ENCODE measurements at places on chromosomes 11 and 22.

DNA sequence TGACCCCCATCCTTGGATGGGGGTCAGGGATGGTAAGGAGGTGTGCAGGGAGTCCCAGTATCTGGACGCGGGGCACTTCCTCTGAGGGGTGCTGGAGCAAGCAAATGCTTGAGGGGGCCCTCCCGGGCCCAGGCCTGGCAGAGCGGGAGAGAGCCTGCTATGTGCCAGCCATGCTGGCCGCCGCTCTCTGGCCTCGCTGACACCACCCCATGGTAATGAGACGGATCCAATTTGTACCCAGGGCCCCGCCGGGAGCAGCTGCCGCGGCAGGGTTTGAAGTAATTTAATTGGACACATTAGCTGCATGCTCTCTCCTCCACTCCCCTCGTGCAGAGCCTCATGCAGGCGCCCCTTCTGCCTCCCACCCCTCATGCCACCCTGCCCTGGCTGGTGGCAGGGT, 6.3 kb downstream of the SYT7 start:
- no peak for DNase-seq

GRCh38 chr11:15993345-15993744, 363.0 kb downstream of the SOX6 start:
- DNase-seq, result no peak

GRCh38 chr11:11391796-11392463, 38.9 kb upstream of the CSNK2A3 start:
- DNase-seq, result no peak

DNA sequence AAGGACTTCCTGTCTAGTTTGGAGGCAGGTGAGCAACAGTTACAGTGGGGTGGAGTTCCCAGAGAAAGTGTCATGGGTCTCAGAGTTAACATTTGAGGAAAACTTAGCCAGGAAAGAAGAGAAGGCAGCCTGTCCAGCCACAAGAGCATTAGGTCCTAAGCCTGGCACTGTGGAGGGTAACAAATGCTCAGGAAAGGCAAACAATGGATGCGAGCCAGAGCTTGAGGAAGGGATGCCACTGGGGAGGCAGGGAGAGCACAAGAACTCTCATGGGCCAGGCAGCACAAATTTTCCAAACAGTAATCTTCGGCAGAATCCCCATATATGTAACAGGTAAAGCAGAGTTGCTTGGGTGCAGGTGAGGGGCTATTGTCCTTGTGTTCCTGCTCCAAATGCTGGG, 8.0 kb upstream of the SERPIND1 start:
- DNase-seq, result no peak

GRCh38 chr11:64125676-64126075, 40.2 kb downstream of the MACROD1 start:
- no peak for DNase-seq

DNA sequence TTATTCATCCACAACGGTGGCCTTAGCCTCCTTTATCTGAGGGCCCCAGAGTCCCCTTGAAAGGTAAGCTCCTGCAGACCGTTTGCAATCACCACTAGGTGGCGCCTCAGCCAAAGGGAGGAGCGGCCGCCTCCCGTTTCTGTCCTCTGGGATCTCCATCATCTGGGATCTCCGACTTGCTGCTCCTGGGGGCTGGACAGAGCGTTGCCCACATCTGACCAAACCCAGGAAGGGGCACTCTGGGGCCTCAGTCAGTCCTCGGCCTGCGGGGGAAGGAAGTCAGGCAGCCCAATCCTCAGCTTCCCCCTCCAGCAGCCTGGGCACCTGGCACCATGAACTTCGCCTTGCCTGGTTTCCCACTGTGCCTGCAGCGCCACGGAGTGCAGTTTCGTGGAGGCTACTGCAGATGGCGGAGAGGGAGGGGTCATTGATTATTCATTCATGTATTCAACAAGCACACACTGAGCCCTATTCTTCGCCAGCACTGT, 23.5 kb downstream of the TP53I11 start:
- DNase-seq, result peak; percentile 19

- DNase-seq, result no peak
Measured at GRCh38 chr22:43731988-43732387, 80.1 kb downstream of the EFCAB6 start.

GRCh38 chr22:37259540-37260029, 15.5 kb upstream of the RAC2 start:
- no peak for DNase-seq

- no peak for DNase-seq
Measured at GRCh38 chr22:18056161-18056666, 21.6 kb upstream of the PEX26 start.

- DNase-seq, result no peak
Measured at GRCh38 chr22:41808400-41808799, 7.9 kb downstream of the CCDC134 start.

DNA sequence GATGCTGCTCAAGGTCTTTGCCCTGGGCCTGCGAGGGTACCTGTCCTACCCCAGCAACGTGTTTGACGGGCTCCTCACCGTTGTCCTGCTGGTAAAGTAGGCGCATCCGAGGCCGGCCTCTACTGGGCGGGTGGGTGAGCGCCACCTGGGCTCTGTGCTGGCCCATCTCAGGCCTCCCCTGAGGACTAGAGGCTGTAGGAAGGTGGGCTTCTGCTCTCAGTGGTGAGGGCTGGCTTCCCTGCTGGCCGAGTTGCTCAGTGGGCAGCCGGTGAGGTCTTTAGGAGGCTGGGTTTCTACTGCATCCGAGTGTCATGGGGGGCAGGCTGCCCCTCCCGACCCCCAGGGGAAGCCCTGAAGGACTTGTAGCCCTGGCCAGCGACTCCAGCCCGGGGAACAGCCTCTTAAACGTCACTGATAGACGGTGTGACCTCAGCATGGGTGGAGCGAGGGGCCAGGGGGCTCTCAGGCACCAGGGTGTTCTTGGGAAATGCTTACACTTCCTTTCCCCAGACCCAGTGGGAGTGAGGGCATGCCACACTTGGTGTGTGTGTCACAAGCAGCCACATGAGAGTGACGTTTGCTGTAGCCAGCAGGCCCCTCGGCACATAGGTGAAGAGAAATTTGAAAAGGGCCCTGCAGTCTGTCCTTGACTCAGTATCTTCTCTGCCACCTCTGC, 30.3 kb downstream of the TPCN2 start:
- no peak for DNase-seq

- DNase-seq, result no peak
Measured at GRCh38 chr11:12526789-12527188, 147.4 kb upstream of the TEAD1 start.

DNA sequence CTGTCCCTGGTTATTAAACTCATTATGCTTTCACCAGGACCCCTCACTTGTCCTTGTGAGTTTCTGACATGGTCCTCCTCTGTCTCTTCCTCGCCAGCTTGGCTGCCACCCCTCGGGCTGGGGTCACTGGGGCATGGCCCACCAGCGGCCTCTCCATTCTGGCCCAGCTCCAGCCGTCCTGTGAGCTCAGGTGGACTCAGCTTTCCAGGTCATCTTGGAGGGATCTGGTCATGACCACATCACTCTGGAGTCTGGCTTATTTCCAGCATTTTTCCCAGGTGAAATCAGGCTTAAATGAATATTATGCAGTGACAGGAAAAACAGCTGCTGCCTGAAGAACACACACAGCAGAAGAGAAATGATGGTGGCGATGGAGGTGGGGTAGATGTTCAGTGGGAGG, 224.5 kb downstream of the ADAMTS15 start:
- DNase-seq, result no peak

DNA sequence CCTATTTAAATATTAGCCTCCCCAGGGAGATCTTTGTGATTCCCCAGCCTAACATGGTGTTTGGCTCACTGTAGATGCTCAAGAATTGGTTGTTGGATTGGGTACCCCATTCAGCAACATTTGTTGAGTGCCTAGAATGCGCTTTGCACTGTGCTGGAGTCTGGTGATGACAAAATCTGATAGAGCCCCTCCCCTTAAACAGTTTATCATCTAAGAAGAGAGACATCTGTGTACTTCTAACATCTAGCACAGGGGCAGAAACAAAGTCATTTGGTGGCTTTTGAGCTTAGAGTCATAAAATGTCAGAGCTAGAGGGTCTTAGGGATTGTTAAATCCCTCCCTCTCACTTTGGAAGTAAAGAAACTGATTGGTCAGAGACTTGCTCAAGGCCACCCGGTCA, 73.0 kb downstream of the UBASH3B start:
- DNase-seq, result no peak

DNA sequence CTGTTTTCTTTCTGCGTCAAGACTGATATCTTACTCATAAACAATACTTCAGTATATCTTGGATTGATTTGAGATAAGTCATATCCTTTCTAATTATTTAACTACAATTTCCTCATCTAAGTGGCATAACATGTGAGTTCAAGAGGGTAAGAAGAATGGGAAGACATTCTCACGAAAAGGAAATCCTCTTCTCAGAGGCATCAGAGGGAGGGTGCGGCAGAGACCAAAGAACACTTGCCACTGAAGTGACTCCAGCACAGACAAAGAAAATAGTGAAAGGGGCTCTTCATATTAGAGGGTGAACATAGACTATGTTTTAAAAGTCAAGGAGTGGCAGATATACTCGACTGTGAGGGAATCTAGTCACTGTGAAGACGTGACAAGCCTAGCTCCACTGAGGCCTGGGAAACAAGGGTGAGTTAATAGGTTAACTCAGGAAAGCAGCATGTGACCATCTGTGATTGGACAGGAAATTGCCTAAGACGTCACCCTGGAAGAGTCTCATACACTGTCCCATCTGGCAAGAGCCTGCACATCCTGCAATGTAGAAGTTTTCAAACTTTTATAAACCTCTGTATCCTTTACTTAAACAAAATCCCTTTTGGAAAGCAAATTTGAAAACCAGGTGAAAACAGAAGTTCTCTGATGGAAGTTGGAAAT, 1.9 kb upstream of the MMP1 start:
- DNase-seq, result no peak

DNA sequence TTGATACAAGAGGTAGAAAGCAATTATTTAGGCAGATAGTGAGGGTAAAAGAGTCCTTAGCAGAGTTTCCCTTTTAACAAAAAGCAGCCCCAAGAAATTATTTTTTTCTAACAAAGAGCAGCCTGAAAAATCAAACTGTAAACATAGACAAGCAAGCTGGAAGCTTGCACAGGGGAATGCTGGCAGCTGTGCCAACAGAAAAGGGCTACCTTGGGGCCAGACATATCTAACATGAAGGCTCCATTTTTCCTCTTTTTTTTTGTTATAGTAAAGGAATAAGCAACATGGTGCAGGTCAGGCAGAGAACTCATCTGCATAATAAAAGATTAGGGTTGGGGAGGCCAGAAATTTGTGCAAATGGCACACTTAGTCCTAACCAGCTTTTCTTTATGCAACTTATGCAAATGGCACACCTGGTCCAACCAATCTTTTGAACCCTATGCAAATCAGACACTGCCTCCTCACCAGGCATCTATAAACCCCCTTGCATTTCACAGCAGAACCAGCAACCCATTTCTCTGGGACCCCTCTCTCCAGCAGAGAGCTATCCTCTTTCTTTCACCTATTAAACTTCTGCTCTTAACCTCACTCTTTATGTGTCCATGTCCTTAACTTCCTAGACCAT, 41.8 kb downstream of the PDGFD start:
- DNase-seq, result no peak

GRCh38 chr11:44589301-44589700, 23.8 kb downstream of the CD82 start:
- DNase-seq, result no peak

DNA sequence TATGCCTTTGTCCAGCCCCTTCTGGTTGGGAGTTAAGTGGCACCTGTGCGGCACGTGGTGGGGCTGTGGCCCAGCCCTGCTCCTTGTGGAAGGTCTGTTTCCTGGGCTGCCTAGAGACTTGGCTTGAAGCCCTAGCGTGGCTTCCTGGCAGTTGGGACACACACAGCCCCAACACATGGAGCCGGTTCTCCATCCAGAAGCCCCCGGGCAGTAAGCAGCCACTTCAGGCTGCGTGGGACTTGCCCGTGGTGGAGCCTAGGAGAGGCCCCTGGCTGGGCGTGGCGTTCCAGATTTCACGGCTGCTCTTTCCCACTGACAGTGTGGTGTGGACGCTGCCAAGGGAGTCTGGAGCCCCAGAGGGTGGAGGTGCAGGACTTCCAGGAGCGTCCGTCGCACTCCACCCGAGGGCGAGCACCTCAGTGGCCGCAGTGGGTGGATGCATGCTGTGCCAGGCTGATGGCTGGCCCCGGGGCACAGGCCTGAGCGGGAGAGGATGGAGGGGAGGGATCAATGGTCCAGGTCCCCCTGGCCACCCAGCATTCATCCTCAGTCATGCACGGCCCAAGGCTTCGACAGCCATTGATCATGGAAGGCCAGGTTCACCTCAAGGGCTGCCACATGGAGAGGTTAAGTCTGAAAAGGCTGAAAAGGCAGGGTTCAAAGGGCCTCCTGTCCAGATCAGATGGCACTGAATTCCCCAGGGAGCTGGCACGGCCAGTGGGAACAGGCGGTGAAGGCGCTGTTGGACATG, 9.3 kb downstream of the CCND1 start:
- no peak for DNase-seq

GRCh38 chr22:27612115-27612514, 189.4 kb downstream of the MN1 start:
- no peak for DNase-seq

DNA sequence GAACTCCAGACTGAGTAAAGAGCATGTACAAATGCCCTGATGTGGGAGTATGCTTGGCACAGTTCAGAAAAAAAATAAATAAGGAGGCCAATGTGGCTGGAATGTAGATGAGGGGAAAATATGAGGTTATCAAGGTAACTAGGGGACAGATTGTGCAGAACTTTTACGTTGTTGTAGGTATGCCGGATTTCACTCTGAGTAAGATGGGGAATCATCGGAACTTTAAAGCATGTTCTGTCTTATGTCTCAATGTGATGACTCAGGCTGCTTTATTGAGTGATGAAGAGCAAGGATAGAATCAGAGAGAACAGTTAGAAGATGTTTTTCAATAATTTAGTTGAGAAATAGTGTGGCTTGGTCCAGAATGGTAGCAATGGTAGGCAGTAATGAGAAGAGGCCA, 130.4 kb downstream of the C11orf87 start:
- no peak for DNase-seq

DNA sequence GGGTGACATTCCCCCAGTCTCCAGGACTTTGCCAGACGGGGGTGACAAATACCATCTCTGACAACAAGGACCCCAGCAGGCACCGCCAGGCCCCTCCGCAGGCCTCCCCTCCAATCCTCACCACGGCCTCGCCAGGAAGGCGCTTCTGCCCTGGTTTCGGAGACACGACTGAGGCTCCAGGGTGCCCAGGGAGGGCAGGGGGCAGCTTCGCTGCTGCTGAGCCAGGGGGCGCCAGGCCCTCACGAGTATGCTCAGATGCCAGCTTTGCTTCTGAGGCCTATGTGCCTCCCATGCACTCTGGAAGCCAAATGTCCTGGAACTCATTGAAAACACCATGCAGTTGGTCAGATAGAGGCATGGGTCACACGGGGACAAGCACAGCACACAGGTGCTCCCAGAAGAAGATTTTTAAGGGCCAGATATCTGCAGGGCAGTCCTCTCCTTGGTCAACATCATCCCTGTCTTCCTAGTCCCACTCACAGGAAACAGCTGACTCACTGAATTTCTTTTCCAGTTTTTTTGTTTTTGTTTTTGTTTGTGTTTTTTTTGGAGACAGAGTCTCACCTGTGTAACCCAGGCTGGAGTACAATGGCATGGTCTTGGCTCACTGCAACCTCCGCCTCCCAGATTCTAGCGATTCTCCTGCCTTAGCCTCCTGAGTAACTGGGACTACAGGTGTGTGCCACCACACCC, 19.9 kb downstream of the BID start:
- DNase-seq, result no peak

GRCh38 chr11:107041088-107041444, 22.8 kb upstream of the GUCY1A2 start:
- no peak for DNase-seq

- DNase-seq, result no peak
Measured at GRCh38 chr22:41822317-41823057, 10.4 kb upstream of the SREBF2 start.

- DNase-seq, result no peak
Measured at GRCh38 chr22:42473484-42474193, 41.4 kb upstream of the NFAM1 start.

GRCh38 chr11:122897606-122898210, 15.1 kb downstream of the JHY start:
- DNase-seq, result no peak
